ENCODE measurements at places on chromosomes 3 and 15. TPM values are rescaled to one million over a fixed set of nuclear protein-coding genes. Genes with fewer than 3 reads are reported as not detected.

- DNase-seq = no peak
These were observed 13.4 kb upstream of the BMF start for GRCh38 chr15:40121911-40122638.

GRCh38 chr3:172549144-172549543 lies 25.9 kb upstream of the TNFSF10 start:
- no peak for DNase-seq

GRCh38 chr3:185411133-185411532 lies 48.2 kb downstream of the MAP3K13 start:
- no peak for DNase-seq

- peak; percentile 94 for DNase-seq
These were observed 5.8 kb downstream of the PRRT3 start for GRCh38 chr3:9946112-9947024.

DNA sequence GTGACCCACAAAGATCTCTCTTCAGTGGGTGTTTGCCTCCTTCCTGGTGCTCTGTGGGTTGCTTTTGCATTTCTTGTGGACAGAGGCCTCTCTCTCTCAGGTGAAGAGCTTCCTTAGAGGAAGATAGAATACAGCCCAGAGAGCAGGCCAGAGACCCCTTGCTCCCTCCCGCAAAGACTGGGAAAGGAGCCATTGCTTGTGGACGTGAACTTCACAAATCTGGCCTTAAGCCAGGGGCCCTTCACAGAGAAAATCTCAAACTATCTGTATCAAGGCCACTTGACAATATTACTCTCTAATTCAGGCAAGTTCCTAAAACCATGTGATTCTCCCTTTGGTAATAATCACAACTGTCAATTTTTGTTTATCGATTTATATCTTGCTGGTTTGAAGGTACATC lies 30.4 kb upstream of the CLK3 start:
- DNase-seq = no peak

GRCh38 chr3:55446850-55447249 lies 40.3 kb downstream of the WNT5A start:
- DNase-seq = no peak

DNA sequence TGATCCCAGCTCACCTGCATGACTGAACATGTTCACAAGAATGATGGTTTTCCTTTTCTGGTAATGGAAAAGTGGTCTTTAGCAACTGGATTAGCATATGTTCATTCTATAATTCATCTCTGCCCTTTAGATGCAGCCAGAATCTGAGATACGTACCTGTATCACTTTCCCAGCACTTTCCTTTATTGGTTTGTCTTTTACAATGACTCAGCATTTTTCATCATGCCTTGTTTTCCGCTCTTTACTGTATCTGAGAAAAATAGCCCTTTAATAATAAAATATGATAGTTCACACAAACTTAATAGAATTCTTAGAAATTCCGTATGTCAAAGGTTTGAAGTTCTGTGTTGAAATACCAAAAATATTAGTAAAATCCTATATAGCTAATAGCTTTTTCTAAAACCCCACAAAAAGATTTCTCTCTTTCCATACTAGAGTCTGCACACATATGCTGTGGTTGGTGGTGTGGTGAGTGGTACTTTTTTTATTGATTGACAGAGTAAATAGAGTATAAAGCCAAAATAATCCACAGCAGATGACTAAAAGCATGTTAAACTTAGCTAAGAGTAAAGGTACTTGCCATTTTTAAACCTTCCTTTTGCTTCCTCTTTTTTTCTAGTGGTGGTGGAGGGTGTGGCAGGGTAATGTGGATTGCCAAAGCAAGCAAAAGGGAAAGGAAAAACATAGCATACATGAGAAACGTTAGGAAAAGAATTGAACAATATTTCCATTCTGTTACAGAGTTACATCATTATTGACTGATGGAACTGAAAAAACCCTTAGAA lies 328.9 kb upstream of the RBMS3 start:
- no peak for DNase-seq

GRCh38 chr3:134445636-134446035 lies 40.1 kb downstream of the ANAPC13 start:
- DNase-seq = peak; percentile 24

- DNase-seq = no peak
These were observed 691 bp upstream of the FSIP1 start for GRCh38 chr15:39783244-39783820.

GRCh38 chr15:67331676-67332075 lies 77.1 kb downstream of the IQCH start:
- DNase-seq = no peak

GRCh38 chr15:50675535-50676144 lies 11.0 kb downstream of the TRPM7 start:
- DNase-seq = no peak

GRCh38 chr3:49058011-49058410 lies 28.8 kb upstream of the IMPDH2 start:
- no peak for DNase-seq

GRCh38 chr3:114697401-114697800 lies 403.6 kb downstream of the TIGIT start:
- DNase-seq = no peak

DNA sequence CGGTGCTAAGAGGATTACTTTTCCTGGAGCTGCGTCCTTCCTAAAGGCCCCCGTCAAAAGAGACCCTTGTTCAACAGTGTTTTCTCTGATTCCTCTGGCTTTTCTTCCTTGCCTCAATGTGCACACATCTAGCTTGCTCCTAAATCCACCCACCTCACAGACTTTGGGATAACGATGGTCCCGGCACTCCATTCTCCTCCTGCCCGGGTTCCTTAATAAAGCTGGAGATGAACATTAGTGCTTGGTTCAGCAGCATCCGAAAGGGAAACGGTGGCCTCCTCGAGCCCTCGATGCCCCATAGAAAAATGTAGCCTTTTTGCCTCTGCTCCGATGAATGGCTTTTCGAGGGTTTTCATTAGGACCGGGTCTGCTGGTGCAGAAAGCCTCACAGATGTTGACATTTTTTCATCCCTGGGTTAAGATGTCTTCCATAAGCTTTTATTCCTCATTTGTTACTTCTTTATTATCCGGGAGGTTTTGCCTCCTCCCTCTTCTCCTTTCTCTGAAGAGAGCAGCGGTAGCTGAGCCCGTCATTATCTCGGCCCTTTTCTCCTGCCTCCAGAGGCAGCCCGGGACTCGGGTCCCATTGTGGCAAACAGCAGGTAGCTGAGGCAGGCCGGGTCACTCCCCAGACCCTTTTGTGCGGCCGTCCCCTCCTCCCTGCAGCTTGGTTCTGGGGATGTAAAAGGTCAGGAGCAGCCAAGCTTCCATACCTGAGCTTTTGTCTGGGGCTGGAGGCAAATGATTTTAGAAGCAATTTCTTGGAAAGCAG lies 64.6 kb downstream of the CPN2 start:
- DNase-seq = no peak

Gene RRP9
- total RNA-seq = 11.6 TPM

Gene GPR176
- 22.0 TPM for total RNA-seq

Gene ACP3
- total RNA-seq = 5.8 TPM

Gene CLRN1
- total RNA-seq = 0.79 TPM

Gene PXYLP1
- 31.6 TPM for total RNA-seq

Gene CPEB1
- 74.3 TPM for total RNA-seq

Gene ADAMTS9
- 5.1 TPM for total RNA-seq

Gene PODXL2
- total RNA-seq = 88.8 TPM
